Stimulated activated CD4-positive, alpha-beta T cell treated with anti-CD3 and anti-CD28 coated beads, TNF-alpha, amount 100 ng/mL, for 24 hours (primary cell): ENCODE measurements at places on chromosomes 3 and 15.

DNA sequence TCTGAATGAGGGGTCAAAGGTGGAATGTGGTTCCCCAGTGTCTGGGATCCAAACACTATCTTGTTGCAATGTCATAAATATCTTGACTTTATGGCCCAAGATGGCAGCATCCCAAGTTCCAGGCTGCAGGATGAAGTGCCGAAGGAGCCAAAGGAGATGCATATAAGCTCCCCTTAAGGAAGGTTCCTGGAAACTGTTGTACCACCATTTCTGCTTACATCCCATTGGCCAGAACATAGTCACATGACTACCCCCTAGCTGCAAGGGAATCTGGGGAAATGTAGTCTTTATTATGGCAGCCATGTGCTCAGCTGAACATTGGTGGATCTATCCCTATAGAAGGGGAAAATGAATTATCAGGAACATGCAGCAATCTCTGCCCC is 54.3 kb downstream of the BDH1 start:
- DNase-seq: no peak

DNA sequence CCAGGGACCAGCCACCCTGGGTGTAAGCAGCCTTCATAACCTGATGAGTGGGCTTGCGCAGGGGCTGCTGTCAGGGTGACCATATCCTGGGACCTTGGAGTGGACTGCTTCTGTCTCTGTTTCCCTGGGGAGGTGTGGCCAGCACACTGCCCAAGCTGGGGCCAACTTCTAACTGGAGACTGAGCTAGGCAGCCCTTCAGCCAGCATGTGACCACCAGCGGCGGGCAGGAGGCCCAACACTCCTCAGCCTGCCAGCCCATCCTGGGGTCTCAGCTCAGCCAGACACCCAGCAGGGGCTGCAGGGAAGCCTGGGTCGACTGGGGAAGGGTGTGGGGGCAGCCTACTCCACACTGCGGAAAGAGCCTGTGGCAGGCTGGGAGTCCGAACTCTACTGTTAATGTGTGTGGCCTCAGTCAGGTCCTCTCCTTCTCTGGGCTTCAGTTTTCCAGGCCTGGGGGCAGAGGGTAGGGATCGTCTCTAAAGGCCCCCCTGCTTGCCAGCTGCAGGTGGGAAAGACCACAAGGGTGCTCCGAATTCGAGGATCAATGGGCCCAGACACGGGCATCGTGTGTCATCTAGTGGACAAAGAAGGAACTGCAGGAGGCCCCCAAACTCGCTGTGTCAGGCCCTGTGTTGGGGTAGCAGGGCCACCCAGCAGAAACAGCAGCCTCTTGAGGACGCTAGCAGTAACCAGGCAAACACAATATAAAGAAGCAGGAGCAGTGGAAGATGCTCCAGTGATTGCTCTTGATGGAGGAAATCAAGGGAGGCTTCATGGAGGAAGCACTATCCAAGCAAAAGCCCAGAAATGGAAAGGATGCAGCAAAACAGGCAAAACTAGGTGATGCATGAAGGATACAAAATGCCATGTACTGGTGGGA is 2.0 kb upstream of the SEMA3G start:
- peak; percentile 40 for DNase-seq

GRCh38 chr3:14523792-14524191 is 16.4 kb downstream of the GRIP2 start:
- no peak for DNase-seq

DNA sequence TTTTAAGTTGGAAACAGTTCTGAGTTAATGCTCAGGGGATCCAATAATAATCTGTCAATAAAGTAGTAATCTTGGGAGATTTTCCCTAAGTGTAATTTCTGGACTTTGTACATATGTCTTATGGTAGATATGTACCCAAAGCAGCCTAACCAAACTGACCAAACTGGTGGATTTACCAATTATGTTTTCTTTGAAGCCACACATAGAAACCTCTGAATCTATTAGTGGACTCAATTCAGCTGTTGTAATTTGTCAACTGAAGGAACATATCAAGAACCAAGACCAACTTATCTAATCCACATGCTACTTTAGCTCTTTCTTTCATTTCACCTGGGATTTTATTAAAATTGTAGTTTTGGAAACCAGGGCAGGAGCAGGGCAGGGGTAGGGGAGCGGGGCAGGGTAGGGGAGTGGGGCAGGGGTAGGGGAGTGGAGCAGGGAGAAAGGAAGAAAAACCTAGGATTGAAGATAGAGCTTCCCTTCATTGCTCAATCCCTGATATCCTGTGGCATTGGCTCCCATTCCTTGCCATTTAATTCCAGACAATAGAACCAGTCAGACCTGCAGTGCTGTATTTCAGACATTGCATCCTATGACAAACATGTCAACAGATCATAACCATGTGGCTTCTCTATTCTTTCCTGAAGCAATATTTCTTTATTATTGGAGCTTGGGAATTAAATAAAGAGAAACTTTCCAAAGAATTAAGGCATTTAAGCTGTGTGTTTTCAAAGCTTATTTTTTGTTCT is 101.8 kb downstream of the NFKBIZ start:
- no peak for DNase-seq

DNA sequence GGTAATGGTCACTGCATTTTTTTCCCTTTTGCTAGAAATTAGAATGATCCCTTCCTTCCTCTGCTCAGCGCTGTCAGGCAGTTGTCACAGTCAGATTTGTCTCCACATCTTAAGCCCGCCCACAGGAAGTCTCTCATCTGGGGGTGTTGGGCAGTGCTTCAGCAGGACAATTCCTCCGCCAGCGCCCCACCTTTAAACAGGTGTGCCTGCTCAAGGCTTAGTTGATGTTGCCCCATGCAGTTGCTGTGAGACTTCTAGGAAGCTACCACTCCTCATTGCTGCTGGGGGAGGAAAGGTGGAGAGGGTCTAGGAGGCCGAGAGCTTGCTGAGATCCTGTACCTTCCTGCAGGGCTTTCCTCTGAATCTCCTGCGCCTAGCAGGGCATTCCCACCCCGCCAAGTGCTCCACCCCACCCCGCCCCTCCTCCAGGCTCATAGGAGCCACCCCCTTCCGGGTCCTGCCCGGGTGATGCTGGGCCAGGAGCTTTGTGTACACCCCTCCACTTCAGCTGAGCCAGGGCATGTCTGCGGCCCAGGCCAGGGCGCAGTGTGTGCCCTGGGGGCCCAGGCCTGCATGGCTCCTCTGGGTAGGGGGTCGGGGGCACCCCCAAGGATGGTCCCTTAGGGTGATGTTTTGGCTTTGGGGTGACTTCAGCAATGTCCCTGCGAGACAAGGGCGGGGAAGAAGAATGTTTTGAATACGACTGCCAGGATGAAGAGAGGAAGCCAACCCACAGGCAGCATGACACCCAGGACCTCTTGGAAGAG is 68.7 kb downstream of the TRAK1 start:
- no peak for DNase-seq

DNA sequence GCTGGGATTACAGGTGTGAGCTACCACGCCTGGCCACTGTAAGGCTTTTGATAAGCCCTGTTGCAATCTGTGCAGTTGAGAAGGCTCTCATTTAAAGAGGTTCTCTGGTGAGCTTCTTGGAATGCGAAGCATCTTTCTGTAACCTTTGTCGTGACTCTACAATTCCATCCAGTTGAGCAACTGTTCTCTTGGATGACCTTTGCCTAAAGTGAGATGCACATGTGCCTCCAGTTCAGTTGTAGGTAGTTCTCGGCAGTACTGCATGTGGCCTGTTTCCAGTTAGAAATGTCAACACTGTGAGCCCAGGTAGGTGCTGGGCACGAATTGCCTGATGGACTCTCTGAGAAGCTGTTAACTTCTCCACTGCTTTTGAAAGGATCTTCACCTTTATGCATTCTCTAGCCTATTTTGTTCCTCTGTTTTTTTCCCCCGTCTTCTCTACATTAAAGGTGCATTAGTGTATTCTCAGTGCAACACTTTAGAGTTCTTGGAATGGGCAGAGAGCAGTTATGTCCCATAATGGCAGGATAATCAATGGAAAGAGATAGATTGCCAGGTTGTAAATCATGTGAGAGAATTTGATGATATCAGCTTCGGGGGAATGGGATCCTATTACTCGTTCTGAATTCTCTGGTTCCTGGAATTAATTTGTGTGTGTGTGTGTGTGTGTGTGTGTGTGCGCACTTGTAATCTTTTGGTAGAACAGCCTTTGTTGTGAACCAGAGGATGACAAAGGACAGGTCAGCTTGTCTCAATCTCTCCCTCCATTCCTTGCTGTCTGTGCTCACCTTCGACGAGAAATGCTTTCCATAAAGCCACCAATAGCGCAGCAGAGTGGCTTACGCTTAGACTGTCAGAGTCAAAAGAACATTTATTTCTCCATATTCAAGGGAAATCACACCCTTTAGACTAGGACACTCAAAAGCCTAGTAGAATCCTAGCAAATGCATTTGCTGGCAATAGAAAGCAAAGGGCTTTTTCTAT is 51.1 kb downstream of the PTPRG start:
- no peak for DNase-seq

DNA sequence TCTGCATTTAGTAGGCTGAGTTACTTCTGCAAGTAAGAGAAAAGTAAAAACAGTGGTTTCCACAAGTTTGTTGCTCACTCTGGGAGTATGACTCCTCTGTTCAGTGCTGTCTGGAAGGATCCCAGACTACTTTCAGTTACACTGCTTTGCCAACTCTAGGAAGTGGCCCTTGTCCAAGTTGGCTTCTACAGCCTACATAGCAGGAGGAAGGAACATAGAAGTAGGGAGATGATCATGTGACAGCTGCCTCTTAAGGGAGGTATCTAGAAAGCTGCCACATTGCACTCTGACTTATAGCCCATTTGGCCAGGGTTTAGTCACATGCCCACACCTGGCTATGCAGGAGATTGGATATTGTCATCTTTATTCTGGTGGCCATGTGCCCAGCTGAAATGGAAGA is 298.1 kb downstream of the NSUN3 start:
- no peak for DNase-seq

DNA sequence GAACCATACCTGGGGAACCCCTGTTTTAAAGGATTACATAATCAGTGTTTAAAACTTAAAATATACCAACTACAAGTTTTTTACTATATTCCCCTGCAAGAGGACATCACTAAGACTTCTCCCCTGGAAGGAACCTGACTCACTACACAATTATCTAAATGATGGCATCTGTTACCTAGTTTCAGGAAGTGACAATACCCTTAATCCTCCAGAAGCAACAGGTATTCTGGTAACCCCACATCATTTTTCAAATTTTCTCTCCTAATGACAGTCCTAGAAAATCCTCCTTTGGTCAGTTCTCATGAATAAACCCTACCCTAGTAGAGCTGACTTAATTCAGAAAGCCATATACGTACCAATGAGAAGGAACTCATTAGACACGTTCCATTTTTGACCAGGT is 78.4 kb downstream of the RFX7 start:
- no peak for DNase-seq

GRCh38 chr3:187288131-187288854 is 3.2 kb downstream of the MASP1 start:
- DNase-seq: no peak

DNA sequence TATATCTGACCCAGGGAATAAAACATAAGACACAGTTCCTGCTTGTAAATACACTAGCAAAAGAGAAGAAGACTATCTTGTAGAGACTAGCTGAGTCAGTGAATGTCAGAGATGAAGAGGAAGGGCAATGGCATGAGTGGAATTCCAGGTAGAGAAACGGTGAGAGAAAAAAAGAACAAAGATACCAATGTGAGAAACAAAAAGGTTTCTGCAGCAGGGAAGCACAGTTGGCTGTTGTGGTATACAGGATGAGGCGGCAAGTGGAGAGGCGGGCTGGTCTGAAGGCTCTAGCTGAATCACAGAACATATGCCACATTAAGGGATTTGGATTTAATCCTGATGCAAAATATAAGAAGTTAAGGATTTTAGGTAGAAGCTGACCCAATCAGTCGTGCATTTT is 17.1 kb upstream of the TASOR start:
- no peak for DNase-seq

DNA sequence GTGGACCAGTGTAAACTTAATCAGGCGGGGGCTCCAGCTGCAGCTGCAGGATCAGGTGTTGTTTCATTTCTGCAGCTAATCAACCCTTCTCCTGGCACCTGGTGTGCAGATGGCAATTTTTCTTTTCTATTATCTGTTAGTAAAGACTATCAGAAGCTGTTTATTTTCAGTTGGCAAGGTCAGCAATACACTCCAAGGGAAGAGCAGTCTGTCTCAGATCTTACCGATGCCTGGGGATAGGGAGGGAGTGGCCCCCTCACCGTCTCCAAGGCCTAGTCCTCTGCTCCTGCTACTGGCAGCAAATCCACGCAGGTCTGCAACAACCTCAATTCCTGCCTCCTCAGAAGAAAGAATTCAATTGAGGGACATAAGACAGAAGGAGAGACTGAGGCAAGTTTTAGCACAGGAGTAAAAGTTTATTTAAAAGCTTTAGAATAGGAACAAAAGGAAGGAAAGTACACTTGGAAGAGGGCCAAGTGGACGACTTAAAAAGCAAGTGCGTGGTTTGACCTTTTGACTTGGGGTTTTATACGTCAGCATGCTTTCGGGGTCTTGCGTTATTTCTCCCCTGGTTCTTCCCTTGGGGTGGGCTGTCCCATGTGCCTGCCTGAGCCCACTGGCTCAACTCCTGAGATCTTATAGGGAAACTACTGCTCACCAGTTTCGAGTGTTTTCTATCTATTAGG is 9.2 kb downstream of the CCRL2 start:
- DNase-seq: no peak

GRCh38 chr3:99772171-99772570 is 45.5 kb upstream of the CMSS1 start:
- DNase-seq: no peak

GRCh38 chr3:134864636-134865035 is 69.6 kb downstream of the EPHB1 start:
- no peak for DNase-seq

DNA sequence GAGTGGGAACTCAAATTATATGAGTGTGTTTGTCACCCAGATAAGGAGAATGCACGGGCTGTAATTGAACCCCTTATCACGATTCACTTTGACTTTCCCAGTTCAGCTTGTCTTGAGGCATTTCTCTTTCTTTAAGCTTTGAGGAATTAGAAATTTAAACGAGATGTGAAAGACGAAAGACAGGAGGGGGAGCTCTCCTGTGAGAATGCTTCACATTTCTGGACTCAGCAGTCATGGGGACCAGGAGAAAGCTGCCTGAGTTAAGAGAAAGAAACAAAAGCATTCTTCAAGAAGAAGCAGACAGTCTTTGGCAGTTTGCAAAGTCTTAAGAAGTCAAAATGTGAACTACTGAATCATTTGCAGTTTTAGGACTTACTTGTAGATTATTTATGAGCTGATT is 205.6 kb downstream of the NECTIN3 start:
- DNase-seq: no peak

DNA sequence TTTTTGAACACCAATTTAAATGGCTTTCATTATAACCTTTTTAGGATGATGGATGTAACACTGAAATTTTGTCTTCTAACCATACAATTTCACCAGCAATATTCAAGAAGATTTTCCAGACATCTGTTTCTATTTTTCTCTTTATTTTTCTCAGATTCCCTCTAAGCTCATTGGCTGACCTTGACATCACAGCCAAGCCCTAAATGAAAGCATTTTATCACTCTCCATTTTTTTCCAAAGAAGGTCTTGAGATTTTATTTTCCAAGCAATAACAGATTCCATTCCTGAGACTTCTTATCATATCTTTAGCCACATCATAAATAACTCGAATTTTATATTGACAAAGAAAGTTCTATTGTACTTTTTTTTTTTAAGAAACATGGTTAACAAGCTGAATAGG is 392.6 kb upstream of the THBS1 start:
- no peak for DNase-seq
